ENCODE measurements at places on chromosomes 2 and 18.
A peak's percentile ranks its signal among the peaks of the same experiment; 100 is the strongest.

DNA sequence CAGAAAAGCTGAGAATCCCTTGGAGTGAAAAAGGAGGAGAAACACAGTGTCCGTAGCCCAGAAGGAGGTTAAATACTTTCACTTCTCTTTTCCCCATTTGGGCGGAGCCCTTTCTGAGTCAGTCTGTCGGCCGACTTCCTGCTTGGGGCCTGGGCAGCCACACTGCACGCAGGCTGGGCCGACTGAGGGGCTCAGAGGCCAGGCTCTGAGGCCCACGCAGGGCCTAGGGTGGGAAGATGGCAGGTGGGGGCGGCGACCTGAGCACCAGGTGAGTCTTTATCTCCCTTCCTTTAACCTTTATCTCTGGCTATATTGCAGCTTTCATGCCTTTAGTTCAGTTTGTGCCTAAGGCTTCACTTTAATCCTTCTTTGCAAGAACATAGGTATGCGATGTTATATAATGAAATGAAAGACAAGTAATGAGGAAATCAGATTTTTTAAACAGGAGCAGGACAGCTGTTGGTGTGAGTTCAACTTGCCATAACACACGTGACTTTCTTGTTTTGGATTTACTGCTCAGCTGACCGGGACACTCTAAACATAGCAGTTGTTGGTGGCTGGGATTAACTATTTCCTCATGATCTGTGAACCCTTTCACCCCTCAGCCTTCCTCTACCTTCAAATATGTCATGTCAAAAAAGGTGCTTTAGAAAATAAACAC lies at the start of gene SP100:
SP100 (plus strand) TSS at position 141 of the 661 bp plus-strand sequence; CDS start at position 237, 96 bp downstream.
- DNase-seq: peak; percentile 44

DNA sequence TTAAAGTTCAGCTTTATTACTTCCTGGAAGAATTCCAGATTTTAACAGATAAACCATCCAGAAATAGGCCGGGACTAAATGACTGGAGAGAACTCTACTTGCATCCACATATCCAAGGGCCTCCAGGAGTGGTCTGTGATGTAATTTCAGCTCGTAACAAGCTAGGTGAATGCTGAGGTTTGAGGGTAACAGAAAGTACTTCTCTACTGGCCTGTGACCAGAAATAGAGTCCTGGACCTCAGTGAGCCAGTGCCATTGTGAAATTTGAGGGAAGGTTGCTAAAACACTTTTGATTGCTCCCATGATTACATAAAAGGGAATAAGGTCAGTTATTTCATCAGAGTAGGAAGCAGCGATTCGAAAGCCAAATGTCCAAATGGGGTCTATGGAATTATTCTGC lies 158.1 kb downstream of the DOCK10 start:
- no peak for DNase-seq

DNA sequence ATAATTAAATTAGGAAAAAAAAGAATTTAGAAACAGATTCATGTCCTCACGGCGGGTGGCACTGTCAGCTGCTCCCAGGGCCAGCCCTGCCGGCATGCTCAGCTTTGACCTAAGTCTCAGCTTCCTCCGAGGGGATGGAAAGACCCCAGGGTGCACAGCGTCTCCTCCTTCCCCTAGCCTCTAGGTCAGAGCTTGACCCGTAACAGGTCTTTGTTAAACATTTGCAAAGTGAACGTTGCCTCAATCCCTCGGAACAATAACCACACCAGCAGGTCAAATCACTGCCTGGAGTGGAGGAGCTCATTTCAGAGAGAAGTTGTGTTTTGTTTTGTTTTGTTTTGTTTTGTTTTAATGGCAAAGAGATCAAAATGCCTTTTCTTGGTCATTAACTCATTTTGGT lies 171.3 kb downstream of the TMEM18 start:
- DNase-seq: no peak

- no peak for DNase-seq
Observed at GRCh38 chr2:219282943-219283581, 3.9 kb downstream of the DNAJB2 start.

DNA sequence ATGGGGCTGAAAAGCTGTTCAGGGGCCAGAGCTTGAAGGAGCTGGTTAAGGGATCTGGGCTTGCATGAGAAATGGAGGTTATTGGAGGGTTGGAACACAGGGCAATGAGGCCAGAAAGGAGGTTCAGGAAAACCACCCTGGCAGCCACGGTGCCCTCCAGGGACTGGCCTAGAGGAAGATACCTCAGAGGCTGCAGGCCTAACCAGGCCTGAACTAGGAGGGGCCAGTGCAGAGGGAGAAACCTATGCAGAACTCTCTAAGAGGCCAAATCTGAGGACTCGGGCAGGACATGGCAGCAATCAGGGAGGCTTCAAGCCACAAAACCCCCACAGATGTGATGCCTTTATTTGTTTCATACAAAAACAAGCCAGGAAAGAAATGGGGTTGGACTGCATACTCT lies 66.8 kb downstream of the BIN1 start:
- DNase-seq: no peak

DNA sequence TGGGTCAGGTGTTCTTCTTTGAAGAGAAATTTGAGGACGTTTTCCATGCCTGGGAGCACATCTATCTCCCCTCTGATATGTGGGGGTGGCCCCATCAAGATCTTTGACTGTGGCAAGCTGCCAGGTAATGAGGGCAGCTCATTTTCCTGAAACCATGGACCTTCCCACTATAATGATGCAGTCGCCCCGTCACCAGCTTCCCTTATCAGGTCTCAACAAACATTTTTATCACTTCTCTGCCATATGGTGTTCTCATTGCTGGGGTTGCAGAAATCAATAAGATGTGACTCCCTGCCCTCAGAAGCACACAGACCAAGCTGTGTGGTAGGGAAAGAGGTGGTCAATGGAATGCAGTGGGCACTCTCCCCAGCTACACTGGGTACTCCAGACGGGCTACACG lies 48.4 kb upstream of the B3GNT7 start:
- DNase-seq: no peak

- DNase-seq: no peak
Observed at GRCh38 chr2:226767056-226767813, 32.4 kb downstream of the IRS1 start.

GRCh38 chr2:136957044-136957443 lies 191.7 kb downstream of the THSD7B start:
- no peak for DNase-seq

DNA sequence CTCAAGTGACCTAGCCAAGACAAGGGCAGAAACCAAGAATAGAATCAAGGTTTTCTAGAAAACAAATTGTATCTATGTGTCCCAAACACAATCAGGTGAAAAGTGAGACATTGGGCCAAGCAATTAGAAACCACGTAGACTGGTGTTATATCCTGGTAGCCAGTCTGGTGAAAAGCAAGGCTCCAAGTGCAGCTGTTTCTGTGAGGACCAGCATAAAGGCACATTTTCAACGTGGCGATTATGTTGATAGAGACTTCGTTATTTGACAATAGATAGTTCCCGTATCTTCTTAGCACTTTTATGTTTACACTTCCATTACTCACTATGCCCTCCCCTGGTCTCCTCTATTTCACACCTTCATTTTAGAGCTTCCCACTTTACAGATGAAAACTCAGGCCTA lies 103.2 kb upstream of the ZFP36L2 start:
- no peak for DNase-seq

DNA sequence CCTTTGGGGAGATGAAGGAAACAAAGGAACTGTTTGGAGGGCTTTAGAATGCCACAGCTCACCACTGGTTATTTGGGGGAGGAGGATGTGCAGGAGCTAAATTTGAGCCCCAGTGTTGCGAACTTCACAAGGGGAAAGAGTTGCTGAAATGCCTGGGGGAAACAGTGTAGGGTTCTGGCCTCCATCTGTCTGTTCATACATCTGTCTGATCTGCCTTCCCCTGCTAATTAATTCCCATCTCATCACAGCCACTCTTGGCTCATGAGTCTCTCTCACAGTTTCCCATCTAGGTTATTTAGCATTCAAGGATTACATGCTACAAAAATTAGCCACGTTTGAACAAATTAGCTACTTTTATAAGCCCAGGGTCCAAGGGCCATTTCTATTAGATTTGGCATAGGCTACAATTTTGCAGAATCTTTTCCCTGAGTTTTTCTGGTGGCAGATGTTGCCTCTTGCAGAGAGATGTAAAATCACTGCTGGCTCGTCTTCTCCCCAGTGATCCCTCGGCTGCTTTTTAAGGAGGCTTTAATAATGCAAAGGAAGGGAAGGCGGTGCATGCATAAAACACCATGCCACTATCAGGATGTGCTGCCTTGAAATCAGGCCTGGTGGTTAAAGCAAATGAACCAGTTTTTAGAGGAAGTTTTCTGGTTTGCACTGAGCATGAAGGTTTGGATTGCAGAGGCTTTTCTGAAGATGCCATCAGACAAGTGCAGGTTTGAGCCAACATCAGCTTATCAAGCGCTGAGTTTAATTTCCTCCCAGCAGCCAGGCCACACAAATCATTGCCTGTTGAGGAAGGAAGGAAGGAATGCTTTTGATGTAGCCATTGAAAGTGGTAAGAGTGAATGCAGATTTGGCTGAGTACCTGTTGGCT lies 35.0 kb downstream of the ADD2 start:
- no peak for DNase-seq

DNA sequence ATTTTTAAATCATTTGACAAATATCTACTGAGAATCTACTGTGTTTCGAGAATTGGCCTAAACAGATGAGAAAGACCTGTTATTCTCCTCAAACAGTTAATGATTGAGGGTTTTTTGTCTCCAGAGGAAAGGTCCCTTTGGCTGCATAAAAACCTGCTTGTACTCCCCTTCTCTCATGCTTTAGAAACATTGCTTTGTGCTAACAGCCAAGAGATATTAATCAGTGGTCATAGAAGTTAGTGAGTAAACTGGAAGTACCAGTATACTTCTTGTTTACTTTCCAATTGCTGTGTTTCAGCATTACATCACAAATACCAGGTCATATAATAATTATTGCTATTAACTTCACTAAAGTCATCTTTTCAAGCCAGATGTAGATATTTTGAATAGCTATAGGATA lies 34.1 kb downstream of the ITGB6 start:
- DNase-seq: no peak

- DNase-seq: no peak
Observed at GRCh38 chr2:162092658-162093556, 18.9 kb upstream of the DPP4 start.

GRCh38 chr2:152175012-152175367 lies 573 bp downstream of the STAM2 start:
- no peak for DNase-seq

DNA sequence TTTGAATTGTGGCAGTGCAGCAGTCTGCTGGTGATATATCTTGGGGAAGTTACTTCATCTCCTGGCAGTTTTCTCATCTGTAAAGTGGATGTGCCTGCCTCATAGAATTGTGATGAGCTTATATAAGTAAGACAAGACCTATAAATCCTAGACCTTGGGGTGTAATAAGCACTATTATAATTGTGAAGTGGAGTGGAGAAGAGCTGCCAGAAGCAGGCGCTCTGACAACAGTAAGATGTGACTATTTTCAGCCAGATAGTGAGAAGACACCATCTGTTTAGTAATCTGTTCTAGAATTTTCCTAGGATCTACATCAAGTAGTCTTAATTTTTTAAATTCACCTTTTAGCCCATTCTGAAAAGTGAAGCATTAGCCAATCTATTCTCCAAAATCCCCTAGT lies 85.6 kb upstream of the TSPYL6 start:
- no peak for DNase-seq

GRCh38 chr2:231482806-231483391 lies 18.6 kb upstream of the NCL start:
- DNase-seq: peak; percentile 32

DNA sequence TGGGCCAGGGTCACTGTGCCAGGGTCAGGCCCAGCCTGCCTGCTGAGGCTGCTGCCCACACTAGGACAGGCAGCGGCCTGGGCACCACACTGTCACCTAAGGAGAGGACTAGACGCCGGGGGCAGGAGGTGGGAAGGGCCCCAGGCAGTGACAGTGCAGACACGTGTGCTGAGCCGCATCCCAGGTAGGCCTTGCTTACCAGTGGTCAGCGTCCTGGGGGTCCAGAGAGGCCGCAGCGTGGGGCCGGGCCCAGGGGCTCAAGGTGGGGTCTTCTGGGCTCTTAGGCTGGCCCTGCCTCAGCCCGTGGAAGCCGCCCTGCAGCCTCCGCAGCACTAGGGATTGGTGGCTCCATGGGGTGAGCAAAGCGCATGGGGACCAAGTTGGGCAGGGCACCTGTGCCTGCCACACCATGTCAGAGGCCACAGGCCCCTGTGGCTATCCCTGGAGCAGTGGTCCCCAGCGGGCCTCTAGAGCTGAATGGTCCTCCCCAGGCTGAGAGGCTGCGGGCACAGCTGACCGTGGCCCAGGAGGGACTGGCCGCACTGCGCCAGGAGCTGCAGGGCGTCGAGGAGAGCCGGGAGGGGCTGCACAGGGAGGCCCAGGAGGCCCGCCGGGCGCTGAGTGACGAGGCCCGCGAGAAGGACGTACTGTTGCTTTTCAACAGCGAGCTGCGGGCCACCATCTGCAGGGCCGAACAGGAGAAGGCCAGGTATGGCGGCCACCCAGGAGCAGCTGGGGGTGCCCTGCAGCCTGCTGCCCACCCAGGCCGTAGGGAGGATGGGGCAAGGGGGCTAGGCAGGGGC lies 35.2 kb upstream of the SNED1 start:
- DNase-seq: no peak

DNA sequence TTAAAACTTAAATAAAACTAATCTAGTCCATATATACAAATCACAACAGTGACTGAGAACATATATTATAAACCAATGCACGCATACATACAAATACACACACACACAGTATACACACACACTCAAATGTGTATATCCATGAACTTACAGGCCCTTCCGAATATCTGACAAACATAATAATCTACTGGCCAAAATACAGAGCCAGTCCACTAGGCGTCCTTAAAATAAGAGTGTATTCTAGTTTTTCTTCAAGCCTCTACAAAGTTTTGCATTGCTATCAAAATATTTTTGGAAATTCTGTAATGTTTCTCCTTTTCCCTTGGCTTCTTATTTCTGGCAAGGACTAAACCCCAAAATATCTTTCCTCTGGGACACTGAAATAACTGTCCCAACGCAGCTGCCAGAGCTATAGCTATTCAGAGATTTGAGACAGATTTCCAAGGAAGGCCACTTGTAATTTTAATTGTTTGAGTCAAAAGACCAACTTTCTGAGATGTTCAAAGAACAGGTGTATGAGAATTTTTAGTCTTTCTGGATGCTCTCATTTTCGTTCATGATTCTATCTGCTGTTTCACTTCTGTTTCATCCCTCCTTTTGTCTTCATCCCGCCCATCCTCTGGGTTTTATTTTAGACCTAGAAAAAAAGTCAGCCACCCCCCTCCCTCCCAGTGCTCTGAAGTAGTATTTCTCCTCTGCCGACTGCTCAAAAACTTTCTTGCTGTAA lies 24.1 kb upstream of the SP3 start:
- DNase-seq: no peak

GRCh38 chr2:207230261-207231105 lies 64.7 kb upstream of the KLF7 start:
- DNase-seq: no peak

- no peak for DNase-seq
Observed at GRCh38 chr2:66432801-66433694, 1.9 kb upstream of the MEIS1 start.

- peak; percentile 72 for DNase-seq
Observed at GRCh38 chr2:195659982-195660890, 3.2 kb downstream of the SLC39A10 start.
